Left lung (tissue), 14 donors: ENCODE measurements at places on chromosomes 13 and 19. TPM values are rescaled to one million over a fixed set of nuclear protein-coding genes. Genes with fewer than 3 reads are reported as not detected.

SIGLEC10 gene
- 119 TPM for total RNA-seq

DNA sequence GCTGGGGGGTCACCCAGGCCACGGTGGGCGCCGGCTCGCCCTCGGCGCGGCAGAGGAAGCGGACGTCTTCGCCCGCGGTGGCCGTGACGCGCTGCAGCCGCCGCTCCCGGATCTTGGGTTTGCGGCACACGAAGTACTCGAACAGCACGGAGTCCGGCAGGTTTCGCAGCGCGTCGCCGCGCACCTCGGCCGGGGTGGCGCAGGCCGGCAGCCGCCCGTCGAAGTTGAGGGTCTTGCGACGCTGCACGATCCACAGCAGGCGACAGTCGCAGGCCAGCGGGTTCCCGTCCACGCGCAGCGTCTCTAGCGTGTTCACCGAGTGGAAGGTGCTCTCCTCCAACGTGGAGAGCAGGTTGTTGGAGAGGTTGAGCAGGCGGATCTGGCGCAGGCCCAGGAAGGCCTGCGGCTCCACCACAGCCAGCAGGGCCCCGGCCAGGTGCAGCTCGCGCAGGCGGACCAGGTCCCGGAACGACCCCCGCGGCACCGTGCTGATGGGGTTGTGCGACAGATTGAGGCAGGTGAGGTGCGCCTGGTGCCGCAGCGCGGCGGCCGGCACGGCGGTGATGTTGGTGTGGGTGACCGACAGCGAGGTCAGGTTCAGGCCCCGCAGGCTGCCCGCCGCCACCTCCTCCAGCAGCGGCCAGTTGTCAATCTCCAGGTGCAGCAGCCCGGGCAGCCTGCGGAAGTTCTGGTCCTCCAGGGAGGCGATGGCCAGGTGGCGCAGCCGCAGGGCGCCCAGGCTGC is 8.6 kb upstream of the PEAK3 start:
- no peaks in the 10 kb centered on the region for H3K36me3 ChIP-seq
- peak overlapping the region; percentile 96 for H3K27ac ChIP-seq
- peaks cover 17% of the 10 kb centered on the region for H3K4me1 ChIP-seq
- peak; percentile 85 for DNase-seq

DNA sequence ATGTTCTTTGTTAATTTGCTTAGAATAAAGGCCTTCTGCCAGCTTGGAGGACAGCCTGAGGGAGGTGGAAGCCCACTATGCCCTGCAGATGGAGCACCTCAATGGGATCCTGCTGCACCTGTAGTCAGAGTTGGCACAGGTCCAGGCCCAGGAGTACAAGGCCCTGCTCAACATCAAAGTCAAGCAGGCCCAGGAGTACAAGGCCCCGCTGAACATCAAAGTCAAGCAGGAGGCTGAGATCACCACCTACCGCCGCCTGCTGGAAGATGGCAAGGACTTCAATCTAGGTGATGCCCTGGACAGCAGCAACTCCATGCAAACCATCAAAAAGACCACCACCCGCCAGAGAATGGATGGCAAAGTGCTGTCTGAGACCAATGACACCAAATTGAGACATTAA is 41.7 kb downstream of the ZNF85 start:
- no peak for DNase-seq
- no peak overlapping the region for H3K4me3 ChIP-seq
- no peaks in the 10 kb centered on the region for H3K27me3 ChIP-seq
- no peak overlapping the region for H3K27ac ChIP-seq

GRCh38 chr19:56991912-56992311 is 127.9 kb upstream of the USP29 start:
- H3K36me3 ChIP-seq = no peaks in the 10 kb centered on the region
- H3K27ac ChIP-seq = no peak overlapping the region
- no peaks in the 10 kb centered on the region for H3K4me1 ChIP-seq
- H3K27me3 ChIP-seq = peaks cover 17% of the 10 kb centered on the region

- H3K27me3 ChIP-seq = no peaks in the 10 kb centered on the region
- no peak overlapping the region for H3K27ac ChIP-seq
- H3K4me1 ChIP-seq = peaks cover 16% of the 10 kb centered on the region
- DNase-seq = no peak
- H3K36me3 ChIP-seq = no peaks in the 10 kb centered on the region
Measured at GRCh38 chr13:29597706-29598105, 2.2 kb upstream of the SLC7A1 start.
